ENCODE measurements at places on chromosomes 13 and 19.

- DNase-seq = no peak
Measured at GRCh38 chr19:46659151-46660007, 1.6 kb downstream of the DACT3 start.

DNA sequence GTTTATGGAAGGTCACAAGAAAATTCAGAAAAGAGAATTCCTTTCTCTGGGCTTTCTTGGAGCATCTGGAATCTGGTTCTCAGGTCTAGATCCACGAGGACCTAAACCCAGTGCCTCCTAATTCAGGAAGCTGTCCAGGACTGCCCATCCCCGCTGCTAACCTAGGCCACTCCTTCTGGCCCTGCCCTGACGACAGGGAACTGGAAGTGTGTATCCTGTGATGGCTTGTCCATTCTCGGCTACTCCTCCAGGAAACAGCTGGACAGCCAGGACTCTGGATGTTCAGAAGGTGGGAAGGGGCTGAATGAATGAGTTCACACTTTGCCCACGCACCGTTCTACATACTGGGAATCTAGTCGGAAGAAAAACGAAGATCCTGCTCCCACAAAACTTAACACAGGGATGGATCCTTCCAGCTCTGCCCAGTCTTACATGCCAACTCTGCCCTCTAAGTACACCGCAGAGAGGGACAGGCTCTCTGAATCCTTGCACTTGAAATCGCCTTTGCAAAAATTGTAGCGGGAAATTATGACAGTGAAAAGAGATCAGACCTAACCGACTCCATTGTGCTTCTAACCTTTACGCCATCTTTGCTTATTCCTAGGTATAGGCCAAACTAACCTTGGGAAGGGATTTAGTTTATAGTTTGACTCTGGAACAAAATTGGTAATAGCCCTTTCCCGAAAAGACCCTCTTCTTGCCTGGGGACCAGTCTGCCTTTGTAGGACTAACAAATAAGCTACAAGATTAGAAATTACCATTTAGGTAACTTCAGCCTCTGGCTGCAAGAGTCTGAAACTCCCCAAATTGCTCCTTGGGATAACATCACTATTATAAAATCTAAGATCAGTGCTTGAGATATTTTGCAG, 1.8 kb downstream of the LSM4 start:
- DNase-seq = no peak

DNA sequence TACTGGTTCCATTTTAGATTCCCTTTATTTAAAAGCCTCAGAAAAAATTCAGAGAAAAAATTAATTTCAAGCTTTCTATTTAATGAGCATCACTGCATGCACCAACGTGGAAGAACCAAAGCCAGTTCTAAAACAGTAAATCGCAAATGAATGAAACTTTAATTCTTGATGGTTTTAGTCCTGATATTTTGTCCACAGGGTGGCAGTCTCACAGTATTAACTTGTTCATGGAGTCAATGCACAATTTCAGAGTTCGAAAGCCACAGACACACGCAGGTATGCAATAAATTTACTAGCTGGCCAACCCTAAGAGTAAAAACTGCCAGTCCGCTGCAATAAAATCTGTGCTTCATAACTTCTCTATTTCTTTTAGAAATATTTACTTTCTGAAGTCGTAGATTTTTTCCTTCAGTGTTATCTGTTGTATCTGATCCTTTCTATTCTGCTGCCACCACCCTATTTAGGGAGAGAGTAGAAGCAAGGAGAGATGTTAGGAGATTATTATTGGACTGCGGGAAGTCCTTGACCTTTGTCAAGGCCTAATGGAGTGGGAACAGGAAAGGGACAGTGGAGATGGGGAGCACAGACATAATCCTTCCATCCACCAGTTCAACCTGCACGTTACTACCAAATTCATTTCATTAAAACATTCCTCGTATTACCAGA, 7.0 kb upstream of the WBP4 start:
- DNase-seq = peak; percentile 43

GRCh38 chr19:16342002-16342715, 17.5 kb downstream of the KLF2 start:
- no peak for DNase-seq

- peak; percentile 83 for DNase-seq
Measured at GRCh38 chr13:27533155-27533643, 82.8 kb upstream of the MTIF3 start.

DNA sequence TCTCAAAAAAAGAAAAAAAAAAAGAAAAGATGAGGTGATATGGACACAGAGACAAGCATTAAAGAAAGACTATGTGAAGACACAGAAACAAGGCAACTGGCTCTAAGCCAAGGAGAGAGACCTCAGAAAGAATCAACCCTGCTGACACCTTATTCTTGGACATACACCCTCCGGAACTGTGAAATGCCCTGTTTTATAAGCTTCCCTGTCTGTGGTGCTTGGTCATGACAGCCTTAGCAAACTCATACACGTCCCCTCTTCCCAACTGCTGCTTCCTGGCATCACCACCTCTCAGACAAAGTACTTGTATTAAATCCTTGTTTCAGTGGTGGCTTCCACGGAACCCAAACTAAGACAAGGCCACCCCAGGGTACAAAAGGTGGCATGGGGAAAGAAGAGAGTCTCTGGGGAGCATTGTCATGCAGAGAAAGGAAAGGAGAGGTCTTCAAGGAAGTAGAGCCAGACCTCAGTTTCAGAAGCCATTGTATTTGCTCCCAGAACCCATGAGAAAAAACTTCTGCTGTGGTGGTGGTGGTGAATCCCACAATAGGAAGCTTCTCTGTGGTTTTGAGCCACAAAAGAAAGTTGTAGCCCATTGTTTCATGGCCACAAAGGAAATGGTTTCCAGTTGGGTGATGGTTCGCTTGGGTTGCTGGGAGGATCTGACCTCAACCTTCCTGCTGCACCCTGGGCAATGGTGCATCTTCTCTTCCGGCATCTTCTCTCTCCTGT, 16.3 kb upstream of the TSPAN16 start:
- DNase-seq = no peak

DNA sequence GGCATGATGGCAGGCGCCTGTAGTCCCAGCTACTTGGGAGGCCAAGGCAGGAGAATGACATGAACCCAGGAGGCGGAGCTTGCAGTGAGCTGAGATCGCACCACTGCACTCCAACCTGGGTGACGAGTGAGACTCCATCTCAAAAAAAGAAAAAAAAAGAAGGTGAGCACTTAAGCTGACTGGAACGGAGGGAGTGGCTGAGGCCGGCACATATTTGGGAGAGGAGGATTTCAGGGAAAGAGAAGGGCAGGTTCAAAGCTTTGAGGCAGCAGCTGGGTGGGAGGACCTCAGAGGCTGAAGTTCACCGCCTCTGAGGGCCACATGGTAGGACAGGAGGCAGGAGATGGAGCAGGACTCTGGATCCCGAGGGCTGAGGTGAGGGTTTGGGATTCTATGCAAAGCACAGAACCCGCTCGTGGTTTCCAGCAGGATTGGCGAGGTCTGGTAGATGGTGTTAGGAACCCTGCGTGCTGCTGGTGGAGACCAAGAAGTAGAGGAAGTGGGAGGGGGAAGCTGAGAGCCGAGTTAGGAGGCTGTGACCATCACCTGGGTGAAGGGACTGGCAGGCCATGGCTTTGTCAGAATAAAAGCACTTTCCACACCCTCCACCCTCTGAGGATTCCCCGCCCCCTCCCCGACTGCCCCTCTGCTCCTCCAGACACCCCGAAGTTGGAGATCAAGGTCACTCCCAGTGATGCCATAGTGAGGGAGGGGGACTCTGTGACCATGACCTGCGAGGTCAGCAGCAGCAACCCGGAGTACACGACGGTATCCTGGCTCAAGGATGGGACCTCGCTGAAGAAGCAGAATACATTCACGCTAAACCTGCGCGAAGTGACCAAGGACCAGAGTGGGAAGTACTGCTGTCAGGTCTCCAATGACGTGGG, 8.4 kb downstream of the CD22 start:
- DNase-seq = no peak

- DNase-seq = no peak
Measured at GRCh38 chr13:46593398-46593797, 40.4 kb downstream of the LRCH1 start.

DNA sequence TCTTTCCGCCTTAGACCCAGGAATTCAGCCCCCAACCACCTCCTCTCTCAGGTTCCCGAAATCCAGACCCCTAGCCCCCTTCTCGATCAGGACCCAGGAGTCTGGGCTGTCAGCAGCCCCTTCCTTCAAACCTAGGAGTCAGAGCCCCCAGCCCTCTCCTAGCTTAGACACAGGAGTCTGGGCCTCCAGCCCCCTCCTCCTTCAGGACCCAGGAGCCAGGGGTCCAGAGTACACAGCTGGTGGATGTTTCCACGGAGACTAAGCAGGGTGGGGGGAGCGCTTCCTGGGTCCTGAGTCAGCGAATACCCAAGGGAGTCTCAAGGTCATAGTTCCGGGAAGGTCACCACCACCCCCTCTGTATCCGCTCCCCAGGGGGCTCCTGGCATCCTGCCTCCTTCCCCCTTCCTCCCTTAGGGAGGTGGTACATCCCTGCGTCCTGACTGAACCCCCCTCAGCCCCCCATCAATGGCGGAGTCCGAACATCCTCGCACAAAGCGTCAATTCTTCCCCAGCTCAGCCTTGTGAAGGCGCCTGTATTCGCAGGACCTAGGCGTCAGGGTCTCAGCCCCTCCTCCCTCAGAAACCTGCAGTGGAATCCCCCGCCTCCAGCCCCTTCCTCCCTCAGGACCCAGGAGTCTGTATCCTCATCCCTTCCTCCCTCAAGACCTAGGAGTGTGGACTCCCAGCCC, 4.6 kb downstream of the CADM4 start:
- DNase-seq = peak; percentile 82

GRCh38 chr19:15394426-15394825, 14.8 kb upstream of the AKAP8 start:
- no peak for DNase-seq

GRCh38 chr13:51559946-51560735, 24.1 kb upstream of the WDFY2 start:
- DNase-seq = no peak

GRCh38 chr13:111521030-111521429, 200.6 kb downstream of the TEX29 start:
- DNase-seq = no peak

GRCh38 chr13:81051873-81052272, 710.9 kb upstream of the SPRY2 start:
- DNase-seq = no peak

GRCh38 chr19:1846517-1847204, 1.6 kb downstream of the REXO1 start:
- no peak for DNase-seq

- DNase-seq = peak; percentile 78
Measured at GRCh38 chr19:35557539-35558399, 5.7 kb downstream of the ATP4A start.

- no peak for DNase-seq
Measured at GRCh38 chr13:30847650-30848307, 58.3 kb upstream of the MEDAG start.

DNA sequence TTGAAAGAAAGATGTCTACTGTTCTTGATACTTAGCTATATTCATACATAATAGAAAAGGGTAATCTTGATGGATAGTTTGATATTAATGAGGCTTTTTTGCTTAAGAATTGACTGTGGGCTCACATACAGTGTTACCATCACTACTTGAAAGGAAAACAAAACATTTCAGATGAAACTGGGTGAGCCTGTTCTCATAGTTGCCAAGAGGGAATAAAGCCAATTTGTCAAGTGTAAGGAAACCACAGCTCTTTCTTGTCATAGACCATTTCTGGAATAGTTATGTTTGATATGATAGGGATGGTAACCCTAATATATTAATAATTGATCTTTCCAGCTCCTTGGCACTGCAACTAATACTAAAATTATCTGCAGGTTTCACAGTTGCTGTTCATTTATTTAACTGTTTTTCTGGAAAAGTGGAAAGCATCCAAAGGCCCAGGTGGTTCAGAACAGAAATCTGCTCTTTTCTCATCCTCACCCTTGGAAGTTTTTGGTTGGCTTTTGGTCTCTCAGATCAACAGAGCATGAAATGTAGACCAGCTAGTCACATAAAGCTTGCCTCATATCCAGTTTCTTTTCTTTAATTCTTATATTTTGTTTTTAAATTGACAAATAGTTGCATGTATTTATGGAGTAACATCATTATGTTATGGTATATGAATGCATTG, 43.2 kb downstream of the ARHGEF7 start:
- DNase-seq = peak; percentile 87

DNA sequence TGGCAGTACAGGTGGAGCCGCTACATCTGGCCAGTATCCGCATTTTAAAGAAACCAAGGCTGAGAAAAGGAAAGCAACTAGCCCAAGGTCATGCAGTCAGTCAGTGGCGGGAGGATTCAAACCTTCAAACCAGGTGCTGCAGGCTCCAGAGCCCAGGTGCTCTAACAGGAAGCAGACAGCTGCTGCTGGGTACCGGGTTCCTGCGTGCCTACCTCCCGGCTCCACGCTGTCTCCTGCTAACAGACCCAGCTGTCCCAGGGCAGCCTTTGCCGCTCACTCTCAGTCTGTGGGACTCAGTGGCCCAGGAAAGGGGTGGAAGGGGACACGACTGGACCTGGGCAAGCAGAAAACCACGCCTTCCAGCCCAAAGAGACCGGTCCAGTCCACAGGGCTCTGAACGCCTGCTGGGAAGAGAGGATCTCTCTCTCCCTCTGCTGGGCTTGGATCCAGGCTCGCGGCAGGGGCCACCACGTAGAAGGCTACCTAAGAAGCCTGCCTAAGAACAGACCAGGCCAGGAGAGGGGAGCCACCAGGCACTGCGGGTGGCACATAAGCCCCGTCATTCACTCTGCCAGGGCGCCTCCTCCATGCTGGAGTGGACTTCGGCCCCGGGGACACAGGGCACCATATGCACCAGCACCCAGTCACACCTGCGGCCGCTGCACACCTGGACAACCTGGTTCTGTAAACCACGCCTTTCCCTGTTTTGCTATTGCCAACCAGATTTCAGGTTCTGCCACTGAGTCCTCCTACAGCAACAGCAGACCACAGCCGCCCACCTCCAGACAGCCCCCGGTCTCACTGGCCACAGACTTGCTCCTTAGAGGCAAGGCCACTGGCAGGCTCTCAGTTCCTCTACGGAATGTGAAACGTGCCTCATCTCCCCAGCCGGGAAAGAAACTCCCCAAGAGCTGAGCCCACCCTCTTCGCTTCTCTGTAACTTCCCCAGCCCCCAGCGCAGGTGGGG, 4.6 kb downstream of the DAPK3 start:
- no peak for DNase-seq

Data from G401 (cell line).